CD14-positive monocyte (primary cell): ENCODE measurements at places on chromosomes 13 and 19.

- DNase-seq = no peak
Measured at GRCh38 chr19:13064092-13064489, 38.6 kb downstream of the LYL1 start.

GRCh38 chr19:3361384-3362216 lies 4.8 kb upstream of the NFIC start:
- no peak for DNase-seq

- DNase-seq = no peak
Measured at GRCh38 chr13:90272356-90272755, 1075.1 kb upstream of the MIR17HG start.

DNA sequence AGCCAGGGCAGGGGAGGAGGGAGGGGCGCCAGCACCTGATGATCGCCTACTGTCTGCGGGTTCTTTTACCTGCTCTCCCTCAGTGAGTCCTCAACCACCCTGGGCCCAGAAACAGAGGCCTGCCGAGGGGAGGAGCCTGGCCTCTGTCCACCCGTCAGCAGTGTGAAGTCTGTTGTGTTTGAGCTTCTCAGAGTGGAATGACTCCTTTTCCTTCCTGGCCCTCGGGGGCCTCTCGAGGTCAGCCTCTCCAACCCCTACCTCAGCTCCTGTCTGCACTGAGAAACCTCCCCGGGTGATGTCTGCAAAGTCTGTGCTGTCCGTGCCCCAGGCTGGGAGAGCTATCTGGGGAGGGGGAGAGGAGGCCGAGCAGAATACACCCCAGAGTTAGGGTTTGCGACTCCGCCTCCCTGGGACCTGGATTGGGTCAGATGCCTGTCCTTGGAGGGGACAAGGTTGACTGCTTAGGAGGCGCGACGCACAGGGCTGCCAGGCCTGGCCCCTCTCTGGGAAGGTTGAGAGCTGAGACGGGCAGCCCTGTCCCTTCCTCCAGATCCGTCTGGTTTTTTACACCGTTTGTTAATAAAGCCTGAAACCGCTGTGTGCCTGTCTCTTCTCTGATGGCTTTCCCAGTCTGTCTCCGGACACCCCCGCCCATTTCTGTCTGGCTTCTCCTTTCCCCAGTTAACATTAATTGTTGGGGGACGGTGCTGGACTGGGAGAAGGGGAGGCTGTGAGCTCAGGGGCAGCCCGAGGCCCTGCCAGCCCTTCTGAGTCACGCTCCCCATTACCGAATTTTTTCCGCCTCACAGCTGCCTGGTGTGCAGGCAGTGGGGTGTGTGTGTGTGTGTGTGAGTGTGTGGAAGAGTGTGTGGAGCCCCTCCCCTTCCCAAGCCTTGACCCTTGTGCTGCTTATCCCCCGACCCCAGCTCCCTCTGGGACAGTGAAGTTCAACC lies 989 bp upstream of the SSC5D start:
- no peak for DNase-seq

GRCh38 chr19:2578901-2579677 lies 103.2 kb downstream of the GADD45B start:
- peak; percentile 66 for DNase-seq

DNA sequence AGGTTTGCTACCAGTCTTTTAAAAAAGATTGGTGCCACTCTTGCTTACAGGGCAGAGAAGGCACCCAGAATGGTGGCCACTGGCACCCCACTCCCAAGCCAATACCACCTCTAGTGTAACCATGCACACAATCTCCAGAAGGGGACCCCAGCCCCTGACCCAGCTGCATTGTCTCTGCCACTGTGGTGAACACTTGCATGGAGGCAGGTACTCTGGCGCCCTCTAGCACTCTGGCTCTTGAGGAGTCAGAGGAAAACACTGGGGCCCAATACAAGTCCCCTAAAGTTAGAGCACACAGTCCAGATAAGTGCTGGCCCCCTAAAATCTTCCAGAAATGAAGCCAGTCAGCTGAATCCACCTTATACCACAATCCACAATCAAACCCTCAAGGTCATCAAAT lies 6.0 kb downstream of the ERVV-1 start:
- DNase-seq = no peak

DNA sequence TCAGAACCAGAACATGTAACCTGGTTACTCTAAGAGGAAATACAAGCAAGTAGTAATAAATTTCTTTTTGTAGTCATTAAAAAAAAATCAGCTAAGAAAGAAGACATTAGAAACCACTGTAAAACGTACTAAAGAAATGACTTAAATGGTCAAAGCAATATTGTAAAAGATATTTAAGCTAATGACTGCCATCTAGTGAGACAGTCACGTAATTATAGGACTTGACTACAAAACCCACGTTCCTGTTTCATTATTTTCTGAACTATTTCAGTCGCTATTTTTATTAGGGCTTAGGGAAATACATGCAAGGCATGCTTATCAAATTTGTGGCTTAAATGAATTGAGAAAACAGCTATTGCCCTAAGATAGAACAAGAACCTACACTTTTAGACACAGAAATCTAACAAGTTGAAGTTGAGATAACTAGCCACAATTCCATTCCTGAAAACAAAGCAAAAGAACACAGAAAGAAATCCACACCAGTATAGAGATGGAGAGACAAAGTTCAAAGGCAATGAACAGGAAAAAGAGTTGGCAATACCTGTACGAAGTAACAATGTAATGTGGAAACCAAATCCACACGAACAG lies 17.9 kb downstream of the ALG5 start:
- DNase-seq = peak; percentile 24

DNA sequence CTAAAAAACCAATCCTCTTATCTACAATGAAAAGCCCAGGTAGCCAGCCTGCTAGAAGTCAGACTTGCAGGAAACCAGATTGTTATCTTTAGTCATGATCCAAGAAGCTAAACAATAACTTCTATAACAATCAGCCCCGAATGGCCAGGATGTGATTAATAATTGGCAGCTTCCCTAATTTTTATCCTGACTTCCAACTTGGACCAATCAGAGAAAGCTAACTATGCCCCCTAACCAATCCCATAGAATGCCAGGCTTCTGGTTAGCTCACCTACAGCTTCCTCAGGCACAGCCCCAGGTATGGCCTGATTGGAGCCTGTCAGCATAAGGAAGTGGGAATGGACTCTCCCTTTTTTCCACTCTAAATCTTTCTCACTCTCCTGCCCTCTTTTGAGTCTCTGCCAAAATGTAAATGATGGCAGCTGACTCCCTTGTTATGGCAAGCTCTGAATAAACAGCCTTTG lies 394.9 kb downstream of the DLEU7 start:
- no peak for DNase-seq

- no peak for DNase-seq
Measured at GRCh38 chr19:31717269-31717923, 368.2 kb upstream of the TSHZ3 start.

DNA sequence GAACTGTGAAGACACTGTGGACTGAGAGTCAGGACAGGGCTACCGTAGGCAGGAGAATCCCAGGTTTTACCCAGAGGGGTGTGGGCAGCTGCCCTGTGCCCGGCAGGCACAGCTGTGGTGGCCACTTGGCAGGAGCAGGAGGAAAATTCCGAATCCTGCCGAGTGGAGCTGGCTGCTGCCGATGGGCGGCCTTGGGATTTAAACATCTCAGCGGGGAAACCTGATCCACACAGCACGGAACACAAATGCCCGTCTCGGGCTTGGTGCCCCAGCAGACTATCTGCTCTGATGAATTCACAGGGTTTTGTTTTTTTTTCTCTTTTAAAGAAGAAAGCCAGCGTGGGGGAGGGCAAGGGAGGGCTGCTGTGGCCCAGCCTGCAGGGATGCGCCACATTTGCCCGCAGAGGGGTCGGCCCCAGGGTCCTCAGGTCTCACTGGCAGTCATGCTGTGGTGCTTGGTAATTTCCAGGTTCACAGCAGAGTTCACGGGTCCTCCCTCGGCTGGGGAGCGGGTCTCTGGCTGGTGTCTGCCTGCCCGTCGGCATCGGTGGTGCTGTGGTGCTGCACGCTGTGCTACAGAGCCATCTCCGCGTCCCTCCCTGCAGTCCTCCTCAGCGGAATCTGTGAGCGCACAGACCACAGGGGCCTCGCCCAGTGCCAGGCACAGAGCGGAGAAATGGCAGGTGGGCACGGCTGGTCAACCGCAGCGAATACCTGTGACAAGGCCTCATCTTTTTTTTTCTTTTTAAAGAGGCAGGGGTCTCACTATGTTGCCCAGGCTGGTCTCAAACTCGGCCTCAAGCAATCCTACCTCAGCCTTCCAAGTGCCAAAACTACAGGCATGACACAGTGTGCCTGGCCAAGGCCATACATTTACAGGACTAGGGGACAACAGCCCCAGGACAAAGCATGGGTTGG lies 28.1 kb downstream of the MPND start:
- DNase-seq = no peak

GRCh38 chr19:35048911-35049411 lies 7.4 kb downstream of the HPN start:
- no peak for DNase-seq

DNA sequence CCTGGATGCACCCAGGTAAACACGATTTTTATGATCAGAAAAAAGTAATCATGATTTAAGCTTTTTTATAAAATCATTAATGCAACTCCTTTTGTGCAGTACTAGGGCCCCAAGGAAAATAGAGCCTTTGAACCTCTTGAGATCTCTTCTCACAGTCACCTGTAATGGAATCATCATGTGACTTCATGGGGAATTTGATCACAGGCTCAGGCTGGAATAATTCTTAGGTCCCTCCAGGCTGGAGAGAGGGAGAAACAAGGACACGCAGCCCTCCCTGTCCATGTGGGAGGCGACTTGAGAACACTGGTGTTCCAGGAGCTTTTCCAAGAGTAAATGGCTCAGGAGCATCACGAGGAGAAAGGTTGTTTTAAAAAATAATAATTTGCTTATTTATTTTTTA lies 156.1 kb downstream of the NUFIP1 start:
- DNase-seq = no peak

- DNase-seq = no peak
Measured at GRCh38 chr13:75566658-75567057, 17.1 kb downstream of the UCHL3 start.

GRCh38 chr19:45889210-45889885 lies 3.4 kb upstream of the IRF2BP1 start:
- no peak for DNase-seq

DNA sequence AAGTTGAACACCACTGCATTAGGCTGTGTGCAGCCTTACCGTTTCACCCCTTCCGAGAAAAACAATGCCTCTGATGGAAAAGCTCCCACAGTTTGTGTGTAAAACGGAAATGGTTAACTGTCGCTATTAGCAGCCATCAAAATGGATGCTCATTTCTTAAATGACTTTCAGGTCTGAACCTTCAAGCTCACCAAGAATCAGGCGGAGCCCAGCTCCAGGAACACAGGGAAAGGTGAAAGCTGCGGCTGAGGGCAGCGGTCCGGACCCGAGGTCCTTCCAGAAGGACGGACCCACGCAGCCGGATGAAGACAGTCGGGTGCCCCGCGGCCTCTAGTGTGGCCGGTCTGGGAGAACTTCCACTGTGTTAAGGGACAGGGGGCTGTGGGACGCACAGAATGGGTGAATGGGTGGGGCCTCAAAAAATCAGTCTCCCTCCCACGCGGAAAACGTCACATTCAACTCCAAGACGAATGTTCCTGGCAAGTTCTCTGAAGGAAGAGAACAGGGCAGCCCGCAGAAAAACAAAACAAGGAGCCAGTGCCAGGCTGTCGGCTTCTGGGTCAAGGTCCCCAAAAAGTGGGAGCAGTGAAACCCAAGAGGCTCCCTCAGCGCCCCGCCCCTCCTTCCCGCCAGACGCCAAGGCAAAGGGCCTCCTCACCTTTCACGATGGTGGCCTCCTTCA lies 4.9 kb downstream of the IRS2 start:
- no peak for DNase-seq

DNA sequence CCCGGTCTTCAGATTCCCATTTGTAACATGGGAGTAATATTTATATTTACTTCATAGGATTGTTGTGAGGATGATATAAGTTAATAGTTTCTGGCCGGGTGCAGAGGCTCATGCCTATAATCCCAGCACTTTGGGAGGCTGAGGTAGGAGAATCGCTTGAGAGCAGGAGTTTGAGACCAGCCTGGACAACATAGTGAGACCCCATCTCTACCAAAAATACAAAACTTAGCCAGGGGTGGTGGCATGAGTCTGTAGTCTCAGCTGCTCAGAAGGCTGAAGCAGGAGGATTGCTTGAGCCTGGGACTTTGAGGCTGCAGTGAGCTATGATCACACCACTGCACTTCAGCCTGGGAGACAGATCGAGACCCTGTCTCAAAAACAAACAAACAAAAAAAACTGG lies 11.2 kb downstream of the CATSPERG start:
- no peak for DNase-seq

GRCh38 chr13:41652735-41653361 lies 195.5 kb downstream of the RGCC start:
- DNase-seq = peak; percentile 52

DNA sequence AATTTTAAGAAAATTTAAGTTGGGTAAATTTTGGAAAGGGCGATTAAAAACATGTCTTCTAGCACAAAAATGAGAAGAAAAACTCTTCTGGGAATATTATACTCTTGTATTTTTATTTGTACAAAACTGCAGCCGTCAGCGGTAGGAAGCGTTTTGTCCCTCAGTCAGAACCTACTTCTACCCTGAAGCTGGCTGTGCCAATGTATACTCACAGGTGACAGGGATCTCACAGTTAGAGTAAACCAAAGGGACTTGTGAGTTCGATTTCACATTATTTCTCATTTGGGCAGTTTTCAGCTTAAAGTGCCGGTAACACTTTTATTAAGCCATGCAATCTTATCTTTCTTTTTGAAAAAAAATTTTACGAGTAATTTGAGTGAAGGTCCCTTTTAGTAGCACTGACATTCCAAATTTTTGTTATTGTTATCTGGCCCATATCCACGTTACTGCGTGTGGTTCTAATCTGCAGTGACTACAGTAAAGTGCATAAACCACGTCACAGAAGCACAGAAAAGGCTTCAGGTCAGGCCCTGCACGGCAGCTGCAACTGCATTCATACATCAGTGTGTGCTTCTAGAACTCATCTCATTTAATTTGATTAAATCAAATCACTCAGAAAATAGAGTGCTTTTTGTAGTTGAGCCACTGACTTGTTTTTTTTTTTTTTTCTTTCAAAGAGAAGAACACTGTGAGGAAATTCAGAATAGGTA lies 387.3 kb downstream of the LIG4 start:
- DNase-seq = no peak

- no peak for DNase-seq
Measured at GRCh38 chr13:106104281-106104901, 431.1 kb downstream of the EFNB2 start.

GRCh38 chr19:14654786-14655560 lies 19.7 kb downstream of the ADGRE3 start:
- DNase-seq = peak; percentile 59
